CD4-positive, alpha-beta T cell treated with Interleukin-10 for 1 hour (primary cell): ENCODE measurements at places on chromosomes 6 and 20.

GRCh38 chr6:52336919-52337561, 24.9 kb upstream of the PAQR8 start:
- no peak for DNase-seq

GRCh38 chr6:25542984-25543910, 108.8 kb upstream of the SCGN start:
- no peak for DNase-seq

DNA sequence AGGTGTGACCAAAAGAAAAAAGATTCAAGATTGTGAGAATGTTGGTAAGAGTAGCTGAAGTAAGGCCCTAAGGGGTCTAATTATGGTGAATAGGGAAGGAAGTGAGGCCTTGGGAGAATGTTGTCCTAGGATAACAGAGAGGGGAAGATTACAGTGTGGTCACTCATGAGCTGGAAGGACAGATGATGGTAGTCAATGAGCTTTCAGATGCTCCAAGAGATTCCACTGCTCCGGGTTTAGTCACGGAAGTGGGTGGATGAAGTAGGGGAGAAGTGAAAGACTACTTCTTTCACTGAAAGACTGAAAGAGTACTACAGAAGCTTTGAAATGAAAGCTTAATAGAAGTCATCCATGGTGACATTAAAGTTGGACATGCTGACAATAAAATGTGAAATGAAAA, 108.5 kb downstream of the MMS22L start:
- DNase-seq = no peak

DNA sequence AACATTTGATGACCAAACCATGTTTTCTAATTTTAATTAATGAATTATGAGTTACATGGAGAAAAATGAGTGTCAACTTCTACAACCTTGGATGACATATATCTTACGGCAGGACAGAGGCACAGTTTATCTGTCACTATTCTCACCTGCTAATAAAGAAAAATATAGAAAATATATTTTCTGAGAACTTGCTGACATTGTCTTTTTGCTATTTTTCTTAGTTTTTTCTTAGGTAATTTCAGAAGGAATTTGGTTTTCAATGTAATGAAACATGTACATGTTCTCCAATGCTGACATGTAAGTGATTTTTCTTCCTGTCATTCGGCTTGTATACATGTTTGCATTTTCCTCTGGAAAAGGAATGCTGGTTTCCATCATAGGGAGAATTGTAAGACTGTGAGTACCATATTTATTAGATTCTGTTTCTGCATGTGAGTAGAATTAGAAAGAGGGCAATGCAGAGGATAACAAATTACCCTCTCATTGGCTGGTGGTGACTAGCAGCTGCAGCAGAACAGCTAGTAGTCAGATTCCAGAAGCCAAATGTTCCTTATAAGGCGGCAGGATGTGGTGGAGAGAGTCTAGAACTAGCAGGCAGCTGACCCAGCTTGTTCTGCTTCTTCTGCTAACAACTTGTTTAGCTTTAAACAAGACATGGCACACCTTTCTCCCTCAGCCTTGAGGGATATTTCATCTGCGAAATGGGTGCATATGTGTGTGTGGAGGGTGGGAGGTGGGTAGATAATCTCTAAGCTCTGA, 132.8 kb upstream of the SPACA1 start:
- DNase-seq = no peak
